OCI-M1 (cell line): ENCODE measurements at places on chromosomes 12 and 14.
A peak's percentile ranks its signal among the peaks of the same experiment; 100 is the strongest.

DNA sequence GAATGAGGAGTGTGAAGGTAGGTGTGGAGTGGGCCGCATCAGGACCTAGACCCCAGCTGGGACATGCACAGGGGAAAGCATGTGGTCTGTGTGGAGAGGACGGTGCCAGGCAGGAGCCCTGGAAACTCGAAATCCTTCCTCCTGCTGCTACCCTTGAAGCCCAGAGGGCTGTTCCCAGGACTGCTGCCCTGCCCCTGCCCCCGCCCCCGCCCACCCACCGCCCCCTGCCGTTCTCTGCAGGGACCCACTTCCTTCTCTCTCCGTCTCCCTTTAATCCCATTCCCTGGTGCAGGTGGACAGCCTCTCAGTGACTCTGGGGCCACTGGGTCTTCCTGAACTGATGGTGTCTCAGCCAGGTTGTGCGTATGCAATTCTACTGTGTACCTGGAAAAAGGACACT lies 8.0 kb downstream of the ITFG2 start:
- DNase-seq: no peak

DNA sequence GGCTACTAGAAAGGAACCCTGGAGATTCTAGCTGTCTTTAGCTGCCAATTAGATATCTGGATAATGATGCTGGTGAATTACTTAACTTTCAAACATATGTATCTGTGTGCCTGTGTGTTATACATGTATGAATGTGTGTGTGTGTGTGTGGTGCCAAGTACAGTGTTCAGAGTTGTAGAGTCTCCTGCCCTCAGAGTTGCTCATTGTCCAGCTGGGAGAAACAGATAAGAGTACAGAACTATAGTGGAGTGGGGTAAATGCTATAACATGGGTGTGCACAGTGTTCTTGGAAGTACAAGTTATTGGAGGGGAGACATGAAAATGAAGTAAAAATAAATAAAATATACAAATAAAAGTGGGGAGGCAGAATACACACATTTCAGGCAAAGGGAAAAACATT lies 23.6 kb upstream of the ADAM20 start:
- DNase-seq: peak; percentile 33

DNA sequence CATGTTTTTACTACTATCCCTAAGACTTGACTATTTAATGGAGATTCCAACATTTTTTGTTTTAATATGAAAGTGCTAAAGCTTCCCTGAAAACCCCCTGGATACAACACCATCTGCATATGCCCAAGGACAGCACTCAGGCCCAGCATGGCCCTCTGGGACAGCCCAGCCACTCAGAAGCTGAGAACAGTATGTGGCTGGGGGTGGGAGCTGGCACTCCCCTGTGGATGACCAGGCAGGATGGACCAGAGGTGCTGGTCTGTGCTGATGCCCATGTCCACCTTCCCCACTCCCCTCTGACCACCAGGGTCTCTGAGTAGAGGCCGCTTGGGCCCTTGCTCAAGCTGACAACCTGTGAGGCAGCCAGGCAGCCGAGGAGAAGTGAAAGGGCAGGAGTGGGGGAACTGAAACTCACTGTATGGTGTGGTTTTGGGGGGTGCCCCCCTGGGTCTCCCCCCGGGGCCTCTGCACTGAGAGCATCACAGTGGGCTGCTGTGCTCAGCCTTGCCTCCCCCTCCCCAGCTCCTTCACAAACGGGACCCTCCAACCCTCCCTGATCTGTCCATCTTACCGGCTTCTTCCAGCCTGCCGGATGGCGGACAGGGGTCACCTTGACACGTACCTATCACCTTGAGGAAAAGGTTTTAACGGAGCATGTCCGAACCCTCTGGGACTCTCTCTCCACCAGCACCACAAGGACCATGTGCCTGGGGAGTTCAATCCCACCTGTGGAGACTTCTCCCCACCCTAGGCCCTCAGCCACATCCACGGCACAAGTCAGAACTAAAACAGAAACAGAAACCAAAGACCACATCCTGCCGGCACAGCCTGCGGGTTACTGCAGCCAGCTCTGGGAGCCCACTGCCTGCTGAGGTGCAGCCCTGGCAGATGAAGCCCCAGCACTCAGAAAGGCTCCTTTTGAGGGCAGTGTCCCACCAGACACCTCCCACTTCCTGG lies at the start of gene TMEM229B:
Gene TMEM229B (minus strand): TSS at position 785 of the 957 bp plus-strand sequence. CDS start 14,798 bp downstream, outside the sequence.
- peak; percentile 77 for DNase-seq

GRCh38 chr12:9741726-9742125 lies 8.8 kb upstream of the CLECL1 start:
- peak; percentile 50 for DNase-seq

DNA sequence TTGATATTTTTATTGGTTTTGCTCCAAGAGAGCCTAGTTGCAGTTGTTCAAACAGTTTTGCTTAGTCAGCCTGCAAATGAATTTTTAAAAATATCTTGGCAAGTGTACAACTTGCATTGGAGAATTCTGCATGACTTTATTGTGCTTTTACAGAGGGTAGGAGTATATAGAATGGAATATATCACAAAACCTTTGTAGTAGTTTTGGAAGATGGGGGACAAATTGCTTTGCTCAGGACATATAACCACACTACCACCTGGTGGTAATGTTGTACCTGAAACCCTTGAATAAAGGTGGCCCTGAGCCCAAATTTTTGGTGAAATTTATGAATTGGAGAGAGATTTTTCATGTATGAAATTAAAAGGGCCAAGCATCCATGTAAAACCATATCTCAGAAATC lies 645.2 kb downstream of the MED13L start:
- DNase-seq: no peak

DNA sequence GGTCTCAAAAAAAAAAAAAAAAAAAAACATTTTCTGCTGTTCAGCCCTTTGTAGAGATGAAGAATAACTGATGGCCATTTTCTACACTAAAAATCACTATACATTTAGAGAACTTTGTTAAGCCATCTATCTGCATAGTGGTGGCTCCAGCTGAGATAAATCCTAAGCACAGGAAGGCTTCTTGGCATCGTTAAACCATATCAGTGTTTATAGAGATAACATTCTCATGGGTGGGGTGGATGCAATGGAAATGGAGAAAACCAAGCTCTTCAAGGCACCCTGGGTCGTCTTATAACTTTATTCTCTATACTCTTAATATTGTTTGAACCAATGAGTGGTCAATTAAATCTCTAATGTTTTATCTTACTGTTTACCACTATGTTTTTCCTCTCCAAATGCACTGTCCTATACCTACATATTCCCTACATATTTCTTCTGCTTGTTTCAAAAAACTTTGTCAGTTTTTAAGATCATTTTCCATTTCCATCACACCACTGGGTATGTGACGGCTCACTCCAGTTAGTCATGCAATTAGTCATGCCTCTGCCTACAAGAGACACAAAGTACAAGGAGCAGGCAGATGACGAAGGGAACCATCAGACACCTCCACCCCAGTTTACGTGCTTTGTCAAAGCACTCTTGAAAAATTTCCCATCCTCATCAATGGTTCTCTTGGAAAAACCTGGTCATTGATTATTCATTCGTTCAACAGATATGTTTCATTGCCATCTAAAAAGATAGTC lies 119.3 kb upstream of the OVCH1 start:
- no peak for DNase-seq

- DNase-seq: no peak
Measured at GRCh38 chr14:57530571-57530970, 36.9 kb upstream of the CCDC198 start.

DNA sequence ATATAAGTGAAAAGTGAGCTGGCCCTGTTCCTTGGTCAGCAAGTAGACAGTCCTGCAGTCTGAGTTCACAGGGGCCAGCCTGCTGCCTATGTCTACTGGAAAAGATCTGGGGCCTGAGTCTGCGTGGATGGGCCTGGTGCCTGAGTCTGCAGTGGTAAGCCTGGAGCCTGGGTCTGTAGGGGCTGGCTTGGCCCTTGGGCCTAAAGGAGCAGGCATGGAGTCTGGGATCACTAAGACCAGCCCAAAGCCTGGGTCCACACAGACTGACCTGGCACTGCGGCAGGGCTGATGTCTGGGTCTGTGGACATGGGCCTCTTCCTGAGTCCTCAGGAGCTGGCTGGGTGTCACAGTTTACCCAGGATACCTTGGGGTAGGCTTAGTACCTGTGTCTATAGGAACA lies 95.4 kb downstream of the KLHL28 start:
- DNase-seq: no peak

DNA sequence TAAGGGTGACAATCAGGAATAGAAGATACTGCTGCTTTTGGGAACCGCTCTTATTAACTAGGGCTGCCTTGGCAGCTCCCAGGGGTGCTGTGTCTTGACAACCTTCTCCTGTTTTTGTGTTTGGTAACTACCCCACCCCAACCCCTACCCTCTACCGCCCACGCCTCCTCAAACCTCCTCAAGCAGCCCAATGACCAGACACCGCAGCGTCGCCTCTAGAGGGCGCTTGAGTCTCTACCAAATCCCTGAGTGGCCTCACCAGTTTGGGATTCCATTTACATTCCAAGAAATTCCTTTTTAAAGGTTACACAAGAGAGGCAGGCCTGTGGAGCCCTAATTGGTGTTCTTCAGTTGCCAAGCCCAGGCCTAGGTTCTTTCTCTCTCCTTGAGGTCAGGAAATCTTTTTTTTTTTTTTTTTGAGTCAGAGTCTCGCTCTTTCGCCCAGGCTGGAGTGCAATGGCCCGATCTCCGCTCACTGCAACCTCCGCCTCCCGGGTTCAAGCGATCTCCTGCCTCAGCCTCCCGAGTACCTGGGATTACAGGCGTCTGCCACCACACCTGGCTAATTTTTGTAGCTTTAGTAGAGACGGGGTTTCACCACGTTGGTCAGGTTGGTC lies 72.4 kb upstream of the USP44 start:
- peak; percentile 70 for DNase-seq

DNA sequence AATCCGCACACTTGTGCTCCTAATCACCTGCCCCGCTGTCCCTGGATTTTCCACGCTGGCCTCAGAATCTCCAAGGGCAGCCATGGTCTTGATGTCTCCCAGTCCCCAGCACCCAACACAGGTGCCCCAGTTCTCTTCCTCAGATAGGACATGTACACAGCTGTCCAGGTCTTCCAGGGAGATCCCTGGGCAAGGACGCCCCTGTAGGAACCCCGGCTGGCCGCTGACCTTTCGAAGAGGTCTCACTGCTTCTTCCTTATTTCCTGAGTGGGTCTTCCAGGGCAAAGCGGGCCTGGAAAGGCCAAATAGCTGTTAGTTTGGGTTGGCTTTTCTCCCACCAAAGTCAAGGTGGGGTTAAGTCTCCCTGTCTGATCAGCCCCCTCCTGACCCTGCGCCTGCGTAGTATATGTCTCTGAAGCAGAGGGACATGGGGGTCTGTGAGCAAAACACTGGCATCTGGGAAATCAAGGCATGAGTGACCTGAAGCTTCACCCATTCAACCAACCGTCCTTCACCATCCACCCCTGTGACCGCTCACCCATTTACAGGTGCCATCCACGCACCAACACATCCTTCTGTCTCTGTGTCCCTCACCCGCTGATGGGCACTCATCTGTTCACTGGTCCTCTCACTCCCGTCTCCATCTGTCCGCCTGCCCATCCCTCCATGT lies 4.6 kb downstream of the BEGAIN start:
- DNase-seq: no peak

DNA sequence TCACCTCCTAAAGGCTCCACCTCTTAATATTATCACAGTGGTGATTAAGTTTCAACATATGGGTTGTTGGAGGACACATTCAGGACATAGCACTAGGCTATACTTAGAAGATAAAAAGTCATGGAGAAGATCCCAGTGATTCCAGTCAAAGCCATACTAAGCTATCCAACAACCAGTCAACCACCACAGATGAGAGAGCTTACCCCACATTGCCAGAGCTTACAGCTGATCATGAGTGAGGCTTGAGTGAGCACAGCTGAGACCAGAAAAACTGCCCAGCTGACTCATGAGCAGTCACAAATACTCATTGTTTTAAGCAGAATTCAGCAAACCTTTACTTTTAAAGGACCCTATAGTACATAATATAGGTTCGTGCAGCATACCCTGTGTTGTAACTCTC lies 85.1 kb downstream of the DRAM1 start:
- no peak for DNase-seq

DNA sequence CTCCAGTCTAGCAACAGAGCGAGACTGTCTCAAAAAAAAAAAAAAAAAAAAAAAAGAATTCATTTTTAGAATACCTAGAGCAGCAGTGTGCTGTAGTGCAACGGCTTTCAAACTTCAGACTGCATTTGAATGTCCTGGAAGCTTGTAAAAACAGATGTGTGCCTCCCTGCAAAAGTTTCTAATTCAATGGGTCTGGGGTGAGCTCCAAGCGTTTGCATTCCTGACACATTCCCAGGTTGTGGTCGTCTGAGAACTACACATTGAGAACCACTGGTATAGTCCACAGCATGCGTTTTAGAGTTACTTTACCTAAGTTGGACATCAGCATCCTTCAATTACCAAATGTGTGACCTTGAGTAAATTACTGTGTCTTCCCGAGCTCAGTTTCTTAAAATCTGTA lies 816.8 kb downstream of the NRXN3 start:
- no peak for DNase-seq

DNA sequence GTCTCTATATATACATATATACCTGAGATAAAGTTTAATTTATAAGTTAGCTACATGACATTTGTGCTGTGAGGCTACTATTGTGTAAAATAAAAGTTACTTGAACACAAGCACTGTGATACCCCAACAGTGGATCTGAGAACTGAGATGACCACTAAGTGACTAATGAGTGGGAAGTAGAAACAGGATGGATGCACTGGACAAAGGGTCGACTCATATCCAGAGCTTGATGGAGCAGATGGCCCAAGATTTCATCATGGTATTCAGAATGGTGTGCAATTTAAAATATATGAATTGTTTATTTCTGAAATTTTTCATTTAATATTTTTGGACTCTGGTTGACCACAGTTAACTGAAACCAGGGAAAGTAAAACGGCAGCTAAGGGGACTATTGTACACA lies 908.6 kb upstream of the MDGA2 start:
- no peak for DNase-seq

- peak; percentile 1 for DNase-seq
Measured at GRCh38 chr14:55138091-55138490, 9.0 kb downstream of the LGALS3 start.

- DNase-seq: no peak
Measured at GRCh38 chr12:75613981-75614380, 102.6 kb upstream of the KRR1 start.

DNA sequence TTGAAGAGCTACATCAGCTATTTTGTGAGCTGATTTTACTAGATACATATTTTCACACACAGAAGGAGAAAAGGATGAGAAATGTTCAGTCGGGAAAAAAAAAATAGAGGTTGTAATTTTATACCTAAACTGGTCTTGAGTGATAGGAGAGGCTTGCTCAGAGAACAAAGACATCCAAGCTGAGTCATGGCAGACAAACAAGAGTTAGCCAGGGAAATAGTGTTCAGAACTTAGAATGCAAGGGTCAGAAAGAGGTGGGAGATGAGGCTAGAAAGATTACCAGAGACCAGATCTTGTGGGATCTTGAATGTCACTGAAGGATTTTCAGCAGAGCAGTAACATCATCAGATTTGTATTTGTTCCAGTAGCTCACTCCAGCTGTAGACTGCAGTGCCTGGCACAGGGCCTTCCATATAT lies 121.9 kb upstream of the ATF1 start:
- peak; percentile 20 for DNase-seq

DNA sequence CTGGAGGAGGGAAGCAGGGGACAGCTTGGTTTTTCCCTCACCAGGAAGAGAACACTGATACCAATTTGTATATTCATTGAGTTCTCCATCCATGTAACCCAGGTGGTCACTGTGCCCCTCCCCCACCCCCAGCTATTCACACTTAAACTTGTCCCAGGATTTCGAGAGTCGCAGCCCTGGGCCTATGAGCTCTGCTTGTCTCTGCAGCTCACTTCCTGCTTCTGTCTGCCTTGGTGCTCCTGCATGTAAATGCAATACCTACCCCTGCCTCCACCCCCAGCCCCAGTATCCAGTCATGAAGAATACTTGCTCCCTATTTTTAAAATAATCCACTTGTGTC lies 452.2 kb downstream of the BCL11B start:
- no peak for DNase-seq
